ENCODE measurements at places on chromosomes 7 and 10.

GRCh38 chr7:25476863-25477499 lies 248.7 kb upstream of the NPVF start:
- no peak for DNase-seq

- DNase-seq, result no peak
Observed at GRCh38 chr10:59829024-59829423, 75.8 kb upstream of the MRLN start.

DNA sequence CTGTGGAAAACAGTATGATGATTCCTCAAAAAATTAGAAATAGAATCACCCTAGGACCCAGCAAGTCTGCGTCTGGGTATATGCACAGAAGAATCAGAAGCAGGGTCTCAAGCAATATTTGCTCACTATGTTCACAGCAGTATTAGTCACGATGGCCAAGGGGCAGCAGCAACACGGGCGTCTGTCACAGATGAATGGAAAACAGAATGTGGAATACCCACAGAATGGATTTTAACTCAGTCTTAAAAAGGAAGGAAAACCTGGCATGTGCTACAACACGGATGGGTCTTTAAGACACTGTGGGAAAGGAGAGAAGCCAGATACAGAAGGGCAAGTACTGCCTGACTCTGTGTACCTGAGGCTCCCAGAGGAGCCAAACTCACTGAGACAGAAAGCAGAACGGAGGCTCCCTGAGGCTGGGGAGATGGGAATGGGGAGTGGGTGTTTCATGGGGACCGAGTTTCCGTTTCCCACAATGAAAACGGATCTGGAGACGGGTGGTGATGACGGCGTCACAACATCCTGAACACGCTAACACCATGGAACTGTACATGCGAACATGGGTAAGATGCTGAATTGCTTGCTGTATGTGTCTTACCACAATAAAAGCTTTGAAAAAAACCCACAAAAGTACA lies 36.7 kb upstream of the INPP5A start:
- DNase-seq, result no peak

- no peak for DNase-seq
Observed at GRCh38 chr7:24555719-24556118, 17.5 kb upstream of the PALS2 start.

DNA sequence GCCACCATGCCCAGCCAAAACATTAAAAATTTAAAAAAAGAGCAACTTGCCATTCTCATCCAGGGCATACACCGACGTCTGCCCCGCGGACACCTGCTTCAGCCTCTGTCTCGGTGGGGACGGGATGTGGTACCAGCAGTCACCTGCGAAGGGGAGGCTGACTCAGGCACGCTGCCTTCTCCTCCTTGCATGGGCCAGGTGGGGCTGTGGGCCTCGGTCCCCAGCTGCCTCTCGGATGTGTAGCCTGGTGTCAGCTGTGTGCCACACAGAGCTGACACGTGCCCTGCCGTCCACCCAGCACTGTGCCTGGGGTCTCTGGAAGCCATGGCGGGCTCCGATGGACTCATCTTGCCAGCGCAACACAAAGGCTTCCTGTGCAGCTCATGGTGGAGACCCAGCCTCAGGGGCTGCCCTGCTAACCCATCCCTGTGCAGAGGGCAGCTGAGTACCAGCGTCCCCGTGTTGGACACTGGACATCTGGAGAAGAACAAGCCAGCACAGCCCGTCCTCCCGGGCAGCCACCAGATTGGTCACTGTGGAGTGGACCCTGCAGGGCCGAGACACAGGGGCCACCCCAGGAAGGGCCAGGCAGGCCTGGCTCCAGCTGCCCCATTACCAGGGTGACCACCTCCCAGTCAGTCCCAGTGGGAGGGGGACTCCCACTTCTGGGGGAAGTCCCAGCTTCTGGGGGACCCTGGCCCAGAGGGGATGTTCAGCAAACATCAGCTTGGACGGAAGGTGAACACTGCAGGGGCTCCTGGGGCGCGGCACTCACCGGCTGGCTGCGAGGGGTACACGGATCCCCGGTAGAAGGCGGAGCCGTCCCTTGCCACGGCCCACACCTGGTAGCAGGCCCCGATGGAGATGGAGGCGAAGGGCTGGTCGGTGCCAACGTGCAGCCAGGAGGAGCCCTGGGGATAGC lies 10.6 kb downstream of the BHLHA15 start:
- no peak for DNase-seq

DNA sequence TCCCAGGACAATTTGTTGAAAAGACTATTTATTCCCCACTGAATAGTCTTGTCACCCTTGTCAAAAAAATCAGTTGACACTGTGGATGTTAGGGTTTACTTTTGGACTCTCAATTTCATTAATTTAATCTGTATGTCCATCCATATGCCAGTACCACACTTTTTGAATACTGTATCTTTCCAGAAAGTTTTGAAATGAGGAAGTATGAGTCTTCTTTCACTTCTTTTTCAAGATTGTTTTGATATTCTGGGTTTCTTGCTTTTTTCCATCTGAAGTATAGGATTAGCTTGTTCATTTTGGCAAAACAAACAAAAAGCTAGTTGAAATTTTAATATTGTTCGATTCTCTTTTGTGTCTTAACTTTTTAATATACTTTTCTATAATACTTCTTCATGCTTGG lies 21.7 kb downstream of the KLHDC10 start:
- DNase-seq, result no peak

DNA sequence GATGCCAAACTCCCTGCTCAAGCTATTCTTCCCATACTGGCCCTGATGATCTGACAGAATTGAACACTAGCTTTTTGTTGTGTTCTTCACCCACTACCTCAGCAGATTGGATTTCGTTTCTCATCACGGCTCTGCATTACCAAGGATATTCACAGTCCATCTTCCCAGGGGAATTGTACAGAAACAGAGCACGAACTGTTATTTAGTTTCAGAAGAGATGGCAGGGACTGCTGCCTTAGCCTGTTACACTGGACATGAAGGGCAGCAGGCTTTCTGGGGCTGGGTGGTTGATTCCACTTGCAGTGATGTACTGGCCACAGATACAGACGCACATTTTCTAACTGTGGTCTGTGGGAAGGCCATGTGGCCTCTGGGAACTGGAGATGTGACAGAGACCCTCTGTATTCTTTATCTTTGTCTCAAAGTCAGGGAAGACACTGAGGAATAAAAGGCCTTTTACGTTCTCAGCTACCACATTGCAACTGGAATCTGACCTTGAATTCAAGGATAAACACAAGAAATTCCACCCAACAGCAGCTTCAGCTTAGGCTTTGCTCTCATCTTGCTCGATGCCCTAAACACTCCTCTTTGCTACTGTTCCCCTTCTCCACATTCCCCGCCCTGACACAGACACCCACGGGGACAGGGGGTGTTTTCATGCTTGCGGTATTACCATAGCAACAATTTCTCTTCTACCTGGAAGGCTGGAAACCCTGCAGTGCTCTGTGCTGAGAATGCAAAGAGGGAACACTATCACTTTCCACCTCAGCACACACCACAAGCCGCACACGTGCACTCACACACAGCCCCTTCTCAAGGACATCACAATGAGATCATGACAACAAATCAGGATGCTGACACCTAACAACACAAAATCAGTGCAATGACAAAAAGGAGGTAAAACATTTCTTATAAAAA lies 81.7 kb downstream of the RNF216 start:
- DNase-seq, result peak; percentile 61

- peak; percentile 38 for DNase-seq
Observed at GRCh38 chr10:6173203-6173602, 29.5 kb upstream of the PFKFB3 start.

- DNase-seq, result no peak
Observed at GRCh38 chr10:132478341-132479023, 59.1 kb upstream of the INPP5A start.

DNA sequence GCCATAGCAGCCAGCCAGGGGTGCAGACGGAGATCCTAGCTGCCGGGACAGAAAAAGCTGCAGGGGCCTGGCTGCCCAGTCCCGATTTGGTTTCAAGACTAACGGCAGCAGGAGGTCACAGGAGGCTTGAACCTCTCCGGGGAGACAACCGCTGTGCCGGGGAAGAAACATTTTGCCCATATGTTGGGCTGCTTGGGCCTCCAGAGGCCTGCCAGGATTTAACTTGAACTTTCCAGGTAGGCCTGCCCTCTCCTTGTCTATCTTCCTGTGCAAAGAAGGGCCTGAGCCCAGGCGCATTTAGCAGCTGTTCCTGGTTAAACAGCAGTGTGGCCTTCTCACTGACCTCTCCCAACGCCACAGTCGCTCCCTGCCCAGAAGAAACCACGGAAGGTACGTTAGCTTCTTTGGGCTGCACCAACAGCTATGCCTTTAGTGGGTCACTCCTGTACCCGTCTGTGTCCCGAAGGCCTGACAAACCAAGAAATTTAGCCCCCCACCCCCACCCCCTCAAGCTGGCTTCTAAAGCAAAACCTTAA lies 17.1 kb upstream of the PTF1A start:
- DNase-seq, result no peak

DNA sequence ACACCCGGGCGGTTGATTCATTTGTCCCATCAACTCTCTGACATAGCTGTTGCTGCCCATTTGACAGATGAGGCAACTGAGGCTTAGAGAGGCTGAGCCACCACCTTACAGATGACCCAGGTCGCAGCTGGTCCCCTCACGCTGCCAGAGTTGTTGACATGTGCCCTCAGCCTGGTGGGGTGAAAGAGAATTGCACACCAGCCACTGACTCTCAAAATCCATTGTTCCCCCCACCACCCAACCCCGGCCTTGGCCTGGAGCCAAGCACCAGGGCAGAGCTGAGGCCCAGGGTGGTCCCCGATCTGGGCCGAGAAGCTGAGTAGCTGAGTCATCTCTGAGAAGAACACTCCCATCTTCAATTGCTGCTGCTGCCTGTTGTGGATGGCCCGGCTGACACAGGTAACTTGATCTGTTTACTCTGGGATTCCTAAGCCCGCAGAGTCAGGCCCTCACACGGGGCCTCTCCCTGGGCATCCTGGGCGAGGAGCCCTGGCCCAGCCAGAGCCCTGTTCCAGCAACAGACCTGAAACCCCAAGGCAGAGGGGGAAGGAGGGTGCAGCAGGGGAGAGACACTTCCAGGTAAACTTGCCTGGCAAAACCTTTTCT lies 27.5 kb downstream of the PVRIG start:
- no peak for DNase-seq

- no peak for DNase-seq
Observed at GRCh38 chr7:150978126-150978789, at the start of gene KCNH2. Gene KCNH2 (minus strand): TSS chr7:150978321. CDS start chr7:150977913, 408 bp downstream.

DNA sequence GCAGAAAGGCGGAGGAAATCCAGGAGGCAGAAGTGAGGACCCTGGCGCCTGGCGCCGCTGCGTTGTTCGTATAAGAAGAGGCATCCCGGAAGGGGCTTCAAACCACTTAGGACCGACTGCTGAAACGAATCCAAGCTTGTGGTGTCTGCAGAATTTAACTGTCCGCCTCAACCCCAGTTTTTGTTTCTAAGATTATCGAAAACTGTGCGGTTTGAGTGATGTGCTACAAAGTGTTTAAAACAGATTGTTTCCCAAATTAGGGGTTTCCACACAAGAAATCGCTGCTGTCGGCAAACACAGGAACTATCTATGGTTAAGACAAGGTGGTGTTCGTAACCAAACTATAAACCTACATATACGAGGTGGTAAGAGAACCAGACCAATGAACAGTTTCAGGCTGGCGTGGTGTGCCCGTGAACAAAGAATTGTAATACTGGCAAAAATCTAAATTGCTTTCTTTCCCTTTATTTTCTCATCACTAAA lies 835 bp upstream of the DGKI start:
- no peak for DNase-seq

DNA sequence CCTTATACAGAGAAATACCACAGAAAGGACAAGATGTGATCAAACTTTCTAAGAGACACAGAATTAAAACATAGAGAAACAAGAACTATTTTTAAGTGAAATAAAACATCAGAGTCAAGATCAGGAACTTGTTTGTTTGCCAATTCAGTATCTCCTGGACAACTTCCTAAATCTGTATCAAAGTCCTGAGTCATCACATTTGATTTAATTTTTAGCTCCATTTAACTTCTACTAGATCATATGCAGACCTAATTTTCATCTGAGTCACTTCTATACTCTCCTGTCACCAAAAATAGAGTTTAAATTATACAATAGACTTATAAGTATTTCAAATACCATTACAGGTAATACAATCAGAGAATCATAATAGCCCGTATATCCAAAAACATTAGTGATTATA lies 268.1 kb downstream of the PRKG1 start:
- no peak for DNase-seq

Data from activated T-helper 9 cell treated with anti-CD3 and anti-CD28 coated beads, Interleukin-2, amount 50 U/mL, for 16 hours (primary cell).